Tongue (tissue), 3 donors: ENCODE measurements at places on chromosomes 16 and 17.

GRCh38 chr17:51742571-51742970 is 415.9 kb downstream of the CA10 start:
- DNase-seq: no peak

DNA sequence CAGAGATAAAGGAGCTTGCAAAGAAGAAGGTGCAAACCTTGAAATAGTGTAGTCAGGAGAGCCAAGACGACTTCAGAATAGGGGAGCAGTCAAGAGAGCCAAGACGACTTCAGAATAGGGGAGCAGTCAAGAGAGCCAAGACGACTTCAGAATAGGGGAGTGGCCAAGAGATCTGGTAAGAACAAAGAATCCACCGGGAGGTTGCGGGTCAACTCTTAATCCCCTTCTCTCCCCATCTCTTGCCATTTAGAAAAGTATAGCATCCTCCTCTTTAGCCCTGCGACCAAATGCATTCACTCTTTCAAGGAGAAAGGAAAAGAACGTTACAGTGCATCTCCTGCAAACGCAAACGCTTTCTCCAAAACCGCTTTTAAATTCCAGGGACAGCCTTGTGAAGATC is 713 bp downstream of the KNOP1 start:
- no peak for DNase-seq

- DNase-seq: no peak
Measured at GRCh38 chr16:8730335-8730915, 56.0 kb downstream of the ABAT start.

DNA sequence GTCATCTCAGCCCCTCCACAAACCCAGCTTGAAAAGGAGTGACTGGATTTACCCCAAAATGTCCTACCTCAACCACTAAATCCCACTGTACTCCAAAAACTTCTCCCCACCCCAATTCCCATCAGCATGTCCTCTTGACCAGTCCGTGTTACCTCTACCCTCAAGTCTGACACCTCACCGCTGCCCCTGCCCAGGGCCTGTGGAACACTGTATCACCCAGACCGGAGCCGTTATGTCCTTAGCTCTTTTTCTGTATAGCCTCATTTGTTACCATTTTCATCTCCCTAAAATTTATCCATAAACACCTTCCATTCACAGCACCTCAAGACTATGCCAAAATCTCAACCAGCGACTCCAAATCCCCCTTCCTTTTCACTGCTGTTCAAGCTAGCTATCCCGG is 2.4 kb downstream of the PHF23 start:
- DNase-seq: no peak

DNA sequence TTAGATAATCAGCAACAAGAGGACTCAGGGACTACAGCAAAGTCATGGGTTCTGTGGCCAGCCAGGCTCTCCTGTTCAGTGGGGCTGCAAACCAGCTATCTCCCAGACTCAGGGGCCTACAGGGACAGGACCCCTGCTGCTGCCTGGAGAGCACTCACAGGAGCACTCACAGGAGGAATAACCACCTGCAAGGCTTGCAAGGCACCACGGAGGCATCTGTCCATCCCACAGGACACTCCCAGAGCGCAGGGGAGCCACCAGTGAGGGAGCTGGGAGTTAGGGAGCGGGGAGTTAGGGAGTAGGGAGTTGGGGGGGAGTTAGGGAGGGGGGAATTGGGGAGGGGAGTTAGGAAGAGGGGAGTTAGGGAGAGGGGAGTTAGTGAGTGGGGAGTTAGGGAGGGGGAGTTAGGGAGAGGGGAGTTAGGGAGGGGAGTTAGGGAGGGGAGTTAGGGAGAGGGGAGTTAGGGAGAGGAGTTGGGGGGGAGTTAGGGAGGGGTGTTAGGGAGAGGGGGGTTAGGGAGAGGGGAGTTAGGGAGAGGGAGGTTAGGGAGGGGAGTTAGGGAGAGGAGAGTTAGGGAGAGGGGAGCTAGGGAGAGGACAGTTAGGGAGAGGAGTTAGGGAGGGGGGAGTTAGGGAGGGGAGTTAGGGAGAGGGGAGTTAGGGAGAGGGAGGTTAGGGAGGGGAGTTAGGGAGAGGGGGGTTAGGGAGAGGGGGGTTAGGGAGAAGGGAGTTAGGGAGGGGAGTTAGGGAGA is 5.7 kb downstream of the CANT1 start:
- no peak for DNase-seq

GRCh38 chr17:68578236-68578635 is 22.9 kb downstream of the FAM20A start:
- DNase-seq: peak; percentile 39

DNA sequence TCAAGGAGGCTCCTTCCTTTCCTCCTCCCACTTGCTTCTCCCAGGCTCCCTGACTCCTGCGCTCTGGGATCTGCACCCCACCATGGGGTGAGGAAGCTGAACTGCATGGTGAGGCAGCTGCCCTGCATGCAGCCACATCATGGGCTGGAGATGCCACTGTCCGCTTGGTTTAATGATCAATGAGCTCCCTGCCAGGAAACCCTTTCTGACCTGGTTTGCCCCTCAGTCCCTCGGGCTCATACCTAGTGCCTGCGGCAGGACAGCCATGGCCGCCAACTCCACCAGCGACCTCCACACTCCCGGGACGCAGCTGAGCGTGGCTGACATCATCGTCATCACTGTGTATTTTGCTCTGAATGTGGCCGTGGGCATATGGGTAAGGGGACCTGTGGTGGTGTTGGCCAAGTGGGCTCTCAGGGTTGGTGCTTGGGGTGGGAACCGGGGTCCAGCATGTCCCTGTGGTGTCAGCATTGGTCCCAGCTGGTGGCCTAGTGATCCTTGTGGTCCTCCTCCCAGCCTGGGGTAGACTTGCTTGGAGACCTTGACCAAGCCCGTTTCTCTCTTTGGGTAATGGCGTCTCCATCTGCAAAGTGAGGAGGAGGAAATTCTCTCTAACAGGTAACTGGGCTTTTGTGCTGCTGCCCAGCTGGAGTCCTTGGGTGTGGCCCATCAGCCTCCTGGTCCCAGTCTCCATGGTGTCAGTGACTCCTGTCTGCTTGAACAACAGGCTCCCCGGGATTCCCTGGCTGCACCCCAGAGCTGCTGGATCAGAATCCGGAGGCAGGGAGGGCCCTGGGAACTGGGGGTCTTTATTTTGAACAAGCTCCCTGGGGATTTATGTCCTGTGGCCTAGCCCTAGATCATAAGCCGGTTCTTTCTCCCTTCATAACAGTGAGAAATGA is at the start of gene SLC5A10:
TSS of gene SLC5A10 (plus strand) at position 225 of the 902 bp plus-strand sequence. CDS start at position 266, 41 bp downstream.
- no peak for DNase-seq

DNA sequence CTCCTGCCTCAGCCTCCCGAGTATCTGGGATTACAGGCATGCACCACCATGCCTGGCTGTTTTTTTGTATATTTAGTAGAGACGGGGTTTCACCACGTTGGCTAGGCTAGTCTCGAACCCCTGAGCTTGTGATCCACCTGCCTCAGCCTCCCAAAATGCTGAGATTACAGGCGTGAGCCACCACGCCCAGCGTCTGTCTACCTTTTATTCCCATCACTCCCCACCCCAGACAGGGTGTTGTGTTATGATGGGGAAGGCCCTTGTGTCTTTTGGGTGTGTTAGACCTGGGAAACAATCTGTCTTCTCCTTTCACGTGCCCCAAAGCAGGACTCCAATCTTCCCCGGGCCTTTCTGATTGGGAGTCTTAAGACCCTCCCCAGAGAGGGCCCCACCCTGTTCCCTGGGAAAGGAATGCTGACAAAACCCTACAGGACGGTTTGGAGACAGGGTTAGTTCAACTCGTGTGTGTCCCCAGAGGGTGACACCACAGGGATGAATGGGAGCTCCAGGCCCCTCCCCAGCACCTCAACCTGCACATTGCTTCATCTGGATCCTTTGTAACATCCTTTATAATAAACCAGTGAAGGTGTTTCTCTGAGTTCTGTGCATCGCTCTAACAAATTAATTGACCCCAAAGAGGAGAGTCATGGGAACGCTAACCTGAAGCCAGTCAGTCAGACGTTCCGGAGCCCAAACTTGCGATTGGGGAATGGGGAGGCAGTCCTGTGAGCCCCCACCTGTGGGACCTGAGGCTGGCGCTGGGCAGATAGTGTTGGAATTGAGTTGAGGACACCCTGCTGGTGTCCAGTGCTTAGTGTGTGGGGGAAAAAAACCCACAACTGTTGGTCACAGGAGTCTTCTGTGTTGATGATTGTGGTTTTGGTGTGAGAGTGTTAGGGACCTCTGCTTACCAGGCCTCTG is 3.2 kb upstream of the ELOB start:
- no peak for DNase-seq
